ENCODE measurements at places on chromosomes 12 and 14.
A peak's percentile ranks its signal among the peaks of the same experiment; 100 is the strongest.

DNA sequence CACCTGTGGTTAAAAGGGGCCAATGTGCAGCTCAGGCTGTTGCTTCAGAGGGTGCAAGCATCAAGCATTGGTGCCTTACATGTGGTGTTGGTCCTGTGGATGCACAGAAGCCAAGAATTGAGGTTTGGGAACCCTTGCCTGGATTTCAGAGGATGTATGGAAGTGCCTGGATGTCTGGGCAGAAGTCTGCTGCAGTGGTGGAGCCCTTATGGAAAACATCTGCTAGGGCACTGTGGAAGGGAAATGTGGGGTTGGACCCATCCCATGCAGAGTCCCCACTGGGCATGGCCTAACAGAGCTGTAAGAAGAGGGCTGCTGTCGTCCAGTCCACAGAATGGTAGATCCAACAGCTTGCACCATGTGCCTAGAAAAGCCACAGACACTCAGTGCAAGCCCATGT, 36.6 kb downstream of the PCNX1 start:
- no peak for DNase-seq

GRCh38 chr14:51653079-51653774, 1.5 kb downstream of the FRMD6 start:
- DNase-seq: no peak

DNA sequence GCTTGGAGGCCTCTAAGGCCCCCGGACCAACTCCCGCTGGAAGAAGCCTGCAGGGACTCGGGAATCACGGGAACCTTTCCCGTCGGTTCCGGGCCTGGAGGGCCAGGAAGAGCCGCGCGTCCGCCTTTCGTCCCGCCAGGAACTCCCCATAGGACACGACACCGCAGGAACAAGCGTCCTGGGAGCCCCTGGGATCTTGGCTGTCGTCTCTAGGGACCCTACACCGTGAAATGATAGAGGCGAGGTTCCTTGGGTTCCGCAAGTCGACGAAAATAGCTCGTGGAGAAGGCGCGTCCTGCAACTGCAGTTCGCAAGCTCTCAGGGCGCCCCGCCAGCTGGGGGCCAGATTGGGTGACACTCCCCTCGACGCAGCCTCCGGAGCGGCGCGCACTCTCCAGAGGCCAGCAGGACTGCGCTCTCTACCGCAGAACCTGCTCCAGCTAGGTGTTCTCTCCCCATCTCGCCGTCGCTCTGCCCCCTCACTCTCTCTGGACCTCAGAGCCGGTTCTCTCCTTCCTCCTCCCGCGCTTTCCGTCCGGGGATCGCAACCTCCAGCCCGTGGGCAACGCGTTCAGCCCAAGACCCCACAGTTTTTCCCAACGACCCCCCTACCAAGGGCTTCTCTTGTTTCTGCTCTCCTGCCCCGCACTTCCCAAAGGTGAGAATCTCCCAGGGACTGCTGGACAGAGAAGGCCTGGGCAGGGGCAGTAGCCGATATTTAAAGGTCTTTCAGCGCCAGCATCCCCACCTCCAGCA, 776 bp downstream of the BMP4 start:
- DNase-seq: no peak

DNA sequence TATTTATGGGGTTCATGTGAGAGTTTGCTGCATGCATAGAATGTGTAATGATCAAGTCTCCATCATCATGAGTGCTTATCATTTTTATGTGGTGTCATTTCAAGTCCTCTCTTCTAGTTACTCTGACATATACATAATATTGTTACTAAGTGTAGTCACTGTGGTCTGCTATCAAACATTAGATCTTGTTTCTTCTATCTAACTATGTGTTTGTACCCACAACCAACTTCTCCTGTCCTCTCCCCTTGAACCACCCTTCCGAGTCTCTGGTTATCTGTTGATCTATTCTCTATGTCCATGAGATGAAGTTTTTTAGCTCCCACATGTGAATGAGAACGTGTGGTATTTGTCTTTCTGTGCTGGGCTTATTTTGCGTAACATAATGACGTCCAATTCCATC, 107.7 kb downstream of the RAD51B start:
- DNase-seq: no peak

GRCh38 chr12:107590413-107590812, 95.2 kb upstream of the PWP1 start:
- DNase-seq: no peak

GRCh38 chr12:103930034-103930786, at the start of gene HSP90B1:
Gene HSP90B1, plus strand, starts transcription at chr12:103930410. Its CDS starts 106 bp downstream, at chr12:103930516.
- peak; percentile 100 for DNase-seq

GRCh38 chr14:28751467-28752058, 15.0 kb upstream of the FOXG1 start:
- no peak for DNase-seq

DNA sequence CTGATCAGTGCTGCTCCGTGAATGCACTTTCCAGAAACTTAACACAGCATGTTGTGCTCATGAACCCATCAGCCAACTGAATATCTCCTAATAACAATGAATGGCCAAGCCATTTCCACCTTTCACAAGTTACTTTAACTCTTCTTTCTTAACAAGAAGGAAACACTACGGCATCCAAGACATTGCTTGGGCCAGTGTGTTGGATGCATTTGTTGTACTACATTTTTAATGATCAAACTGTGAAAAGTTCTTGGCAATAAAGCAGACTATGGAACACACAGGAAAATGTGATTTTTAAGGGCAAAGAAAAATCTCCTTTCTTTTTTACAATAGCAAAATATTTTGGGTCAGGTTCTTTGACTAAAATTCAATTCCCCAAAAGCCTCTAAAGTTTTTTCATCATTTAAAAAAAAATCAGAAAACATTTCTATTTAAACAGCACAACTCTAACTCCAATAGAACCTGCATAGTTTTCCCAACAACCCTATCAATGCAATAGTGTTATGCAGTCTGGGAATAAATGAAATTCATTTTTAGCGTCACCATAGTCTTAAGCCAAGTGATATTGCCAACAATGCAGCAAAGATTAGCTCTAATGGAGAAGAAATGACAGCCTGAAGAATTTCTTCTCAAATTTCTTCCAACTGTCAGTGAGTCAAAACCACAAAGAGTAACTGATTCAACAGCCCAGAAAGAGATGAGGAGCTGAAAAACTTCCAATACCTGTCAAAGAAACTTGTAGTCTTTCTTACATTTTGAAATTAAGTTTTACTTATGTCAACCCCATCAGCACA, 50.7 kb upstream of the PTPRR start:
- no peak for DNase-seq

- DNase-seq: no peak
These were observed 875.2 kb downstream of the FLRT2 start for GRCh38 chr14:86404989-86405649.

DNA sequence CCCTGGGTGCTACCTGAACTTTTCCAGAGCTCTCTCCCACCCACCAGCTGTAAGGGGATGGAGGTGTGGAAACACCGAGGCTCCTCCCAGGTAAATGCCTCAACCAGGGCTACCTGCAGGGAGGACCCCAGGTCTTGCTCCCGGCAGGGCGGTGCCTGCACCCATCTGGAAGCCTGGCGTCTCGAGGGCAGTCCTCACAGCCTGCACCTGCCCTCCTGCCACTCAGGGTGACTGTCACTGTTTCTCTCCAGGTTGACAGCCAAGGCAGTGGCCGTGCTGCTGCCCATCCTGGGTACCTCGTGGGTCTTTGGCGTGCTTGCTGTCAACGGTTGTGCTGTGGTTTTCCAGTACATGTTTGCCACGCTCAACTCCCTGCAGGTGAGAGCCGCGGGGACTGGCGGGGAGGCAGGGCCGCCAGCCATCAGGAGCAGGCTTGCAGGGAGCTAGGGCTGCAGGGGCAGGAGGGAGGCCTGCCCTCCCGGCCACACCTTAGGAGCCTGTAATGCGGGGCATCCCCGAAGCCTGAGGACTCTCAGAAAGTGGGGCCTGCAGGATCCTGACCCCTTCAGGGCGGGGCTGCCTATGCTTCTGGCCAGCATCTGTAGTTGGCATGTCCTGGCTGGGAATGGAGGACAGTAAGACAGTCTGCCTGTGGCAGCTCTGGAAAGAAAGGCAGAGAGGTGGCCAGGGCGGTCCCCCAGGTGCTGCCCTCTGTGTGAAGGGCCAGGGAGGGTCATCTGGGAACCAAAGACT, 182.3 kb downstream of the ADGRD1 start:
- no peak for DNase-seq

DNA sequence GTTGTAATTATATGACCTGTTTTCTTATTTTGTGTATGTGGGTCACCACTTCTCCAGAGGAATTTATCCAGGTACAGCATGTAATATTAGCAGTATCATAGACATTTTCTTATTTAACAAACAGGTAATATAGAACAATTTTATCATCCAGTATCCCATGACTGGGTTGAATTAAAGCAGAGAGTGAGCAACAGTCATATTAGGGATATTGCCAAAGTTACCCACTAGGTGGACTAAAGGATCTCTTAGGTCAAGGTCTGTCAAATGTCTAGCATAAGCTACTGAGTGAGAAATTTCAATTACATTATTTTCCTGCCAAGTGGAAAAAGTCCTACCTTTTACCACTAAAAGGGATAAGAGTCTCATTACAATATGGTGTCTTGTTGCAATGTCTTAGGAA, 62.1 kb upstream of the TRIM9 start:
- no peak for DNase-seq

DNA sequence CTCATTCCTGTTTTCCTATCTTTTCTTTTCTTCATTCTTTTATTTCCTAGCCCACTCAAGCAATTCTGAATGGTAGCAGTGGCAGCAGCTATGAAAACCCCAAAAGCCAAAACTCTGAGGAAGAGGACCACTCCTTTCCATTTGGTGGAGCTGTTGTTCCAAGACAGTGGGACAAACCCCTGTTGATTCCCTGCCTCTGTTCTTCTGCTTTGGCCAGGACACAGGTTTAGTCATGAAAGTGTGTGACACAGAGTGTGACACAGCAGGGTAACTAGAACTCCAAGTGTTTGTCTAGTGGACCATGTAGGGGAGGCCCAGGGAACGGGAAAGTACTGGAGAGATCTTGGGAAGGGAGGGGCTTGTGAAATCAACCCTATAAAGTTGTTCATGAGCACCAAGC, 71.1 kb downstream of the PTCSC3 start:
- DNase-seq: no peak

GRCh38 chr14:89881839-89882238, 72.7 kb downstream of the EFCAB11 start:
- DNase-seq: no peak

DNA sequence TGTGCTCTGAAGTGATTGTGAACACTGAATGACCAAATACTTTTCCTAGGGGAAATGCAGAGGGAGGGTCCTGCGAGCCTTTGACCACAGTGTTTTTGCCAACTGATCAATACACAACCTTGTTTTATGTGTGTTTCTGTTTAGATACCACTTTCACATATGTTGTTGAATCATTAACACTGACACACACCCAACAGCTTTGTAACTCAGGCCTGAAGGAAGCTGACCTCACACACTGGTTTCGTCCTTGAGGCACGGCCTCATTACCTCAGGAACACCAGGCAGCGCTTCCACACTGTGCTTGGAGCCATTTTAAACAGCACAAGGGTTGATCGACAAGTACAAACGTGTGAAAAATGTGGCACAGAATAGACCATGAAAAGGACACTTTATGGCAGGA, 60.0 kb downstream of the PPFIBP1 start:
- no peak for DNase-seq

DNA sequence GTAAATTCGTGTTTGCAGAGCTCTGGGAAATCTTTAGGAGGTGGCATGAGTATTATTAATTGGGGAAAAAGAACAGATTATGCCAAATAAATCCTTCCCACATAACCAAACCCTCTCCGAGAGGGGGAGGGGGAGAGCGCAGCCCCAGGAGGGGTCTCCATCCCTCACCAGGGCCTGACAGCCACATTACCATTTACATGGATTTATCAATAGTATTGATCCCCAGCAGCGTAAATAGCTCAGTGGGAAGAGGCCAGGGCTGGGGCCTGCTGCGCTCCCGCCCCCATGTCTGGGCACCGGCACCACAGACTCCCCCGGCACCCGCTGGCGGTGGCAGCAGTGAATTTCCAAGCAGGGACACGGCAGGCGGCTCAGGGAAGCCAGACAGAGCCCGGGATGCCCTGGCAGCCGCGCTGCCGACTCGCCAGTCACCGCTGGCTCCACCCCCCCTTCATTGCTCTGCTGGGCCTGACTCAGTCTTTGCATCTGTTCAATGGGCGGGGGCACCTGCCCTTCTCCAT, 2.4 kb downstream of the NCOR2 start:
- DNase-seq: no peak

DNA sequence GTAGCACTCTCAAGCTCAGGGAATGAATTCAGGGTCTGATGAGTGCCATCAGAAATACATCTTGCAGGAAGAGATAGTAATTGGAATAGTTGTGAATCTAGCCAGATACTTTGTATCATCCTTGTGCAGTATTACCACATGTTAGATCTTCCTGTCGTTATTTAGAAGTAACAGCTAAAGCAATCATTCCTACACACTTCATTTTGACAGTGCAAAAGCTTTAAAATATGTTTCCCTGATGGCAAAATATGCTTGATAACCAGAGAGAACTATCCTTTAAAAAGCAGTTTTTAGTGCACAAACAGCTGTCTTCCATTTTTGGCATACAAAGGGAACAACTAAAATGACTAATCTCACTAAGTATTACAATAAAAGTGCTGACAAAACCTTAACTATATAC, 149.5 kb upstream of the SLC38A2 start:
- no peak for DNase-seq

GRCh38 chr12:132205271-132206045, 61.2 kb downstream of the NOC4L start:
- no peak for DNase-seq

DNA sequence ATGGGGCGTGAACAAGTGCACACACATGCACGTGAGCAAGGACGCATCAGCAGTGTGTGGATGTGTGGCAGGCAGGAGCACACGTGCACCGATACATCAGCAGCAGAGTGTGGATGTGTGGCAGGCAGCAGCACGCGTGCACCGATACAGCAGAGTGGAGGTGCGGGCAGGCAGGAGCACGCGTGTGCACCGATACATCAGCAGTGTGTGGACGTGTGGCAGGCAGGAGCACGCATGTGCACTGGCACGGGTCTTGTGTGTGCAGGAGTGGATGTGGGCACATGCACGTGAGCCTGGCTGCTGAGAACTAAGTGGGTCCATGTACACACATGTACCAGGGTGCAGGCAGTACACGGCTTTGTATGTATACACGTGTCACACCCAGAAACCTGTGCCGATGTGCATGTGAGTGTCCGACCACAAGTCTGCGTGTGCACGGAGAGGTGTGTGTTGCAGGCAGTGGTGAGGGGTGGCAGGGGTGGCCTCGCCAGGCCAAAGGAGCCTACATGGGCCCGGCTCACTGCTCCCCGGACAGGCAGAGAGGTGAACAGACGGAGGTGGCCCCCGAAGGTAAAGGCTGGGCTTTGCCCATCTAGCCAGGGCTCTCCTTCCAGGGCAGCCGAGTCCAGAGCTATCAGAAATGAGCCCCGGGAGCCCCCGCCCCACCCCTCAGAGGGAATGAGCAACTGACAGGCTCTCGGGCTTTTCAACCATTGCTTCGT, 53.9 kb downstream of the RFLNA start:
- no peak for DNase-seq

- no peak for DNase-seq
These were observed 604 bp upstream of the MAGOHB start for GRCh38 chr12:10614056-10614370.

DNA sequence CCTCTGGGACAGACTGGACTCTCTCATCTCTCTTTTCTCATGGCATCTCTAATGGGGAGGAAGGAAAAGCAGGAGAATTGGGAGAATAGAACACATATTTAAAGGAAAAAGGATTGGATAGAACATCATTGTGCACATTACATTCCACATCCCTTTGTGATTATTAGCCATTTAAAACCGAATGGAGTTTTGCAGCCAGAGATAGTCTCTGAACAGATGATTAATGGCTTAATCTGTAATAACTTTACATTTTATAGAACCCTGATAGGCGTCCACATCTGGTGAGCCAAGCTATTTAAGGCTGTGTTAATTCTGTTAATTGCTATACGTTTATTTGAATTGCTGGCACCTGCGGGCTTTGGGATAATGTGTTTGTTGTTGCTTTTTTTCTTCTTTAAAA, 487.3 kb downstream of the NRXN3 start:
- no peak for DNase-seq

All from stimulated activated CD8-positive, alpha-beta memory T cell treated with anti-CD3 and anti-CD28 coated beads, Interleukin-7, amount 100 ng/mL, for 4 hours (primary cell).